ENCODE measurements at places on chromosomes 13 and 19. TPM values are rescaled to one million over a fixed set of nuclear protein-coding genes. Genes with fewer than 3 reads are reported as not detected.

DNA sequence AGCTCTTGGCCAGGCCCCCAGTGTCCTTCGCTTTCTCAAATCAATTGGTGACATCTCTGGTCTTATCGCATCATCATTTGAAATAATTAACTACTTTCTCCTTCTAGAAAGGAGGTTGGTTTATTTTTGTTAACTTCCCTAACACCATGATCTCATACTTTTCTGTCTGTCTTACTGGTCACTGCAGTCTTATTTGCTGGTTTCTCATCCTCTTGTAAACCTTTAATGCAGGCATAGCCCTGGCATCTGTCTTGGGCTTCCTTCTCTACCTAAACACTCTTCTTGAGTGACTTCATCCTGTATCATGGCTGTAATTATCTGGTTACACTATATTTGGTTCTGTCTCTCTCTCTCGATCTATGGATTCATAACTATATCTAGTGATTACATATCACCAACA, 152.8 kb downstream of the CYSLTR2 start:
- H3K4me3 ChIP-seq: no peak overlapping the region
- H3K36me3 ChIP-seq: no peaks in the 10 kb centered on the region
- no peaks in the 10 kb centered on the region for H3K27me3 ChIP-seq
- H3K4me1 ChIP-seq: peaks cover 12% of the 10 kb centered on the region
- no peak overlapping the region for H3K27ac ChIP-seq

DNA sequence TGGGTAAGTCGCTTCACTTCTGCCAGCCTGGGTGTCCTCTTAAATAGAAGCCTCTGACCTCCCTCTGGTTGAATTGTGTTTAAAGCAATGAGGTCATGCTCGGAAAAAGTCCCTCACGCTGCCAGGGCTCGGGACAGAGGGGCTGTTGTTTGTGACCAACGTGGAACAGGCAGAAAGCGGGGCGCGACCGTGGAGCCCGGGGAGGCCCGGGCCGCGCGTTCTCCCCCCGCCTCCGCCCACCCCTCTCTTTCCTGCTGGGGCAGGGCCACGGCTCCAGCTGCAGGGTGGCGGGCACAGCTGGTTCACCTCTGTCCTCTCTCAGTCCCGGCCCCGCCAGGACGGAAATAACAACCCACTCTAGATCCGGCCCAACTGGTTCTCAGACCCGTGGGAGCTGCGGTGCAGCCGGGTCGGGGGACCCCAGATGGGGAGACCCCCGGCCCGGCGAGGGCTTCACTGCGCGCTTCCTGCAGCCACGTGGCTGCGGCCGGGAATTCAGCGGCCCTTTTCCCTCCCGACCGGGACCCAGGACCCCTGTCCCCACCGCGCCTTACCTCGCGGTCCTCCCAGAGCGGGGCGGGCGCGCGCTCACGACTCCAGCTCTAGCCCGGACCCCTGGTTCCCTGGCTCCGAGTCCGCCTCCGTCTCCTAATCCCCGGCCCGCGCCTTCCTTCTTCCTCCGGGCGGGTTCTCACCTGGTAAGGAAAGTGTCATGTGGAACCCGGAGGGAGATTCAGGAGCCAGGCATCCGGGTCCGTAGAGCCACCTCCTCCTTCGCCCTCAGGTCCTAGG, 1.9 kb downstream of the CDC42EP5 start:
- H3K4me3 ChIP-seq: peak overlapping the region; percentile 58
- H3K4me1 ChIP-seq: no peaks in the 10 kb centered on the region
- H3K36me3 ChIP-seq: no peaks in the 10 kb centered on the region
- no peaks in the 10 kb centered on the region for H3K27me3 ChIP-seq
- peak; percentile 76 for DNase-seq

ZNF730 gene
- total RNA-seq: 0.74 TPM

DNA sequence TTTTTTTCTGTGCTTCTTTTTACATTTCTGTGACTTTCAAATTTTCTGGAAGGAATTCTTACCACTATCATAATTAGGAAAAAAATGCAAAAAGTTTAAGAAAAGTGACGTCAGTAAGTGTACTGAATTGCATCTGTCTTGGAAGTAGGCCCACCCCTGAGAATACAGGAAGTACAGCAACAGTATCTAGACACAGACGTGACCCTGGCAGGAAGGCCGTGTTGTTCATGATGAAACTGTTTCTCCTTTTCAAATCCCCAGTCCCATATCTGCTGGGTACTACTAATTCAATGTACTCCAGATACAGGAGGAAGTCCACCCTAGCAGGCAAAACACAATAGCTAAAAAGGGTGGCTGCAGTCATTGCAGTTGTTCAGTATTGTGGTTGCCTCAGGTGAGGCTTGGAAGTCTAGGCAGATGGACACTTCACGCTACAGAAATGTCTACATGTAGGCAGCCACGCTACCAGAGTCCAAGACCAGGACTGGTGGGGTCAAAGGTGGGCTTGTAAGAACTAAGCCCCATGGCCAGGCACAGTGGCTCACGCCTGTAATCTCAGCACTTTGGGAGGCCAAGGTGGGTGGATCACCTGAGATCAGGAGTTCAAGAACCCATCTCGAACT, 49.6 kb upstream of the MED4 start:
- no peak overlapping the region for H3K4me3 ChIP-seq
- no peaks in the 10 kb centered on the region for H3K27me3 ChIP-seq
- H3K27ac ChIP-seq: peak overlapping the region; percentile 59

DNA sequence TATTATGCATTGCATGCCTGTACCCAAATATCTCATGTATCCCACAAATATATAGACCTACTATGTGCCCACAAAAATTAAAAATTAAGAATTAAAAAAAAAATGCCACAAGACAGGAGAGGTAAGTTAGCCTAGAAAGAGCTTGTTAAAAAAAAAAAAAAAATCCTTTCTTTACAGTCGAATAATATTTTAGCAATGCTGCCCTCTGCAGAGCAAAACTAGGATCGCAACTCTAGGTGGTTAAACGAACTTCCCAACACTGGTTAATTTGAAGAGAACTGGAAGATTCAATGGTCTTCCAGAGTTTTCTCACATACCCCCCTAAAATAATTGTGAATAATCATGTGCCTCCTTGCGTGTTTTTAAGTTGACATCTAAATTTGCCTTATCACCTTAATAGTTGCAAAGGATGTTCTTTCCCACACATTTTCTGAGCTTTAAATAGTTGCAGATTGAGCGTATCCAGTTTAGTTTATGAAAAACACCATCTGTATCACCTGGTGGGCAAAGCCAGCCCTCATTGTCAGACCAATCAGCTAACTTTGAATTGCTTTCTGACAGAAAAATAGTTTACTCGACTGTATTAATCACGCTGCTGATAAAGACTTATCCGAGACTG, 47.4 kb upstream of the RCBTB2 start:
- H3K36me3 ChIP-seq: no peaks in the 10 kb centered on the region
- no peak overlapping the region for H3K27ac ChIP-seq
- no peak overlapping the region for H3K4me3 ChIP-seq
- DNase-seq: peak; percentile 85
- H3K4me1 ChIP-seq: peaks cover 3% of the 10 kb centered on the region

- H3K4me3 ChIP-seq: no peak overlapping the region
- no peaks in the 10 kb centered on the region for H3K27me3 ChIP-seq
- H3K27ac ChIP-seq: peak overlapping the region; percentile 68
- H3K4me1 ChIP-seq: no peaks in the 10 kb centered on the region
- H3K36me3 ChIP-seq: peaks cover 23% of the 10 kb centered on the region
These were observed 24.6 kb downstream of the NOSIP start for GRCh38 chr19:49555600-49556411.
